BJ (cell line): ENCODE measurements at places on chromosomes 4 and X.

DNA sequence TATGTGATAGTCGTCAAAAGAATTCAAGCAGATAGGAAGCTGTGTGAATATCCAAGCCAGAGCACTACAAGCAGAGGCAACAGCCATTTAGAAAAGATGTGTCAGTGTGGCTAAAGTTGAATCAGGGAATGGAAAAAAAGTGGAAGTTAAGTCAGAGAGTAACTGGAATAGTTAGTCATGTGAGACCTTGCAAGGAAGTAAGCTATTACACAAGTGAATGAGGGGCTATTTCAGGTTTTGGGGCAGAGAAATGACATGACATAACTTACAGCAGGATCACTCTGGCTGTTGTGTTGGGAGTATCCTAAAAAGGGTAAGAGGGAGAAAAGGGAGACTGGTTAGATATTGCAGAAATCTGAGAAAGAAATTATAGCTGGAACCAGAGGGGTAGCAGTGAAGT is 236.6 kb upstream of the PCDH18 start:
- DNase-seq = no peak

GRCh38 chr4:185993328-185993973 is 75.5 kb upstream of the TLR3 start:
- no peak for DNase-seq

DNA sequence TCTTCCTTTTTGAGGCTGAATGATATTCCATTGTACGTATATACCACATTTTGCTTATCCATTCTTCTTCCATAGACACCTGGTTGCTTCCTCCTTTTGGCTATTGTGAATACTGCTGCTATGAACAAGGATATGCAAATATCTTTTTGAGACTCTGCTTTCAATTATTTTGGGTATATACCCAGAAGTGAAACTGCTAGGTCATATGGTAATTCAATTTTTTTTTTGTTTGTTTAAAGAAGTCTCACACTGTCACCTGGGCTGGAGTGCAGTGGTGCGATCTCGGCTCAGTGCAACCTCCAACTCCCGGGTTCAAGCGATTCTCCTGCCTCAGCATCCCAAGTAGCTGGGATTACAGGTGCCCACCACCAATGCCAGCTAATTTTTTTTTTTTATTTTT is 75.3 kb downstream of the METTL14 start:
- no peak for DNase-seq

- no peak for DNase-seq
Observed at GRCh38 chr4:111046811-111047210, 423.9 kb upstream of the PITX2 start.

DNA sequence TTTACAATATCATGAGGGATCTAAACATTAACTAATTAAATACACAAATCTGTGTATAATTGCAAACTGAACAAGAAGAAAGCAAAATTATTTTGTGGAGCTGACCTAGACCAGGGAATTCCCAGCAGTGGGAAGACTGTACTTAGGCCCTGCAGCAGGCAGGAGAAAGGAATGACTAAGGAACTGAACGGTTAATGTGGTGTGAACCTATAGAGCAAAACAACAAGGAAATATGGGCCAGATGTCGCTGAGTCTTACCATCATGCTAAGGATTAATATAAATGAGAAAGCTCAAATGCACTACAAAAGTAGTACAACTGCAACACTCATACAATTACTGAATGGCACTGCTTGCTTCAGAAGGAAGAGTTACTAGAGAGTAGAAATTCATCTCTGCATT is 120.3 kb upstream of the ATXN3L start:
- no peak for DNase-seq

DNA sequence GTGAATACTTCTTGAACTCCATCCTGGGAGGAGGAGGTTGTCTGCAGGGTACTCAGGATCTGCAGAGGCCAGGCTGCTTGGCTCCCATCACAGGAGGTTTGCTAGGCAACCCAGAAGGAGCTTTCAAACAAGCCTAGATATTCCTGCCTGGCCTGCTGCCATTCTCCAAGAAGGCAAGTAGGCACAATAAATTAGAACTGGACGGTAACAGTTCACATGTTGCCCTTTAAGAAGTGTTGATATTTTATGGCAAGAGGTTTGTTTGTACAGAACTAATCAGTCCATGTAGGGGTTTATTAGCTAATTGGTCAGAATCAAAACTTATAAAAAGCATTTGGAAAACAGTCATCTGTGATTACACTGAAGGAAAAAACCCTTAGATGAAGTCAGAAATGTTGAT is 39.3 kb downstream of the SYNPO2 start:
- no peak for DNase-seq

DNA sequence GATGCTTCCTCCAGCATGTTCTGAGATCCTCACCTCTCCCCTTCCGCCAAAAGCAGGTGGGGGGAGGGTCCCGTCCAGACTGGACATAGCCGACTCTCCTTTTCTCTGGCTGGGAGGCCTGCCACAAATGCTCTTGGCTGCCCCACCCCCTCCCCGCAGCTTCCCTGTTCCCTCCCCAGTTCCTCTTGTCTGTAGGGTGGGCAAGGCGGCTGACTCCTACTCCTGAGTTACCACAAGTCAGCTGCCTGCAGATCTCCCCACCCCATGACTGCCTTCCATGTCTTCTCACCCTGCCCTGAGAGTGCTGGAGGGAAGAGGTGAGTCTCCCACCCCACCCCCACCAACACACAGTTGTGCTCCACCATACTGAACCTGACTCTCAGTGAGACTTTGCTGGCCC is 2.9 kb downstream of the ATP6AP1 start:
- no peak for DNase-seq

DNA sequence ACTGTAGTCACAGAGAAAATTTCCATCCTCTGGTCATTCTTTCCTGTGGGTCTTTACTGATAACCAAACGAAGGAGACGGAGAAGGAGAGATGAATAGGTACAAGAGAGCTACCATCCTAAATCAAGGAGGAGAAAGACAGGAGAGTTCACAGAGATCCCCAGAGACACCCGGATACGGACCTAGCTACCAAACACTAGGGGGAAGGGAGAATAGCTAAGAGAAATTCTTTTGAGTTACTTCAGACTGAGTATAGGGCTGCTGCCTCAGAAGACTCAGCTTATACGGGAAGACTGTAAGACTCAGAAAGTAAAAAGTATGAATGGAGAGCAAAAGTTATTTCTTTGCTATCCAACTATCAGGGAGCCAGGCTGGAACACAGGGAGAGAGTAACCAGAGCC is 572.1 kb downstream of the C4orf33 start:
- no peak for DNase-seq

DNA sequence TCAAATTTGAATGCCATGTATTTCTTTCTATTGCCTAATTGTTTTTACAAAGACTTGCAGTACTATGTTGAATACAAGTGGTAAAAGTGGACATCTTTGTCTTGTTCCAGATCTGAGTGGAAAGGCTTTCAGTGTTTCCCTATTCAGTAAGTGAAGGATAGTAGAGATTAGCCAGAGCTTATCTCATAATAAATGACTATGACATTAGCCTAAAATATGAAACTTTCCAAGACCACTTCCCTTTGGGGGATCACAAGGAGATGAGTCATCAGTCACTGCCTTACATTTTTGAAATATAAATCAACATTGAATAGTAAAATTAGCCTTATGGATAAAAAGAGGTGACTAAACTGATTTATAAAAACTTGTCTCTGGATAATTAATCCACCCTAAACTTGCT is 554.1 kb upstream of the MAGEB2 start:
- no peak for DNase-seq

DNA sequence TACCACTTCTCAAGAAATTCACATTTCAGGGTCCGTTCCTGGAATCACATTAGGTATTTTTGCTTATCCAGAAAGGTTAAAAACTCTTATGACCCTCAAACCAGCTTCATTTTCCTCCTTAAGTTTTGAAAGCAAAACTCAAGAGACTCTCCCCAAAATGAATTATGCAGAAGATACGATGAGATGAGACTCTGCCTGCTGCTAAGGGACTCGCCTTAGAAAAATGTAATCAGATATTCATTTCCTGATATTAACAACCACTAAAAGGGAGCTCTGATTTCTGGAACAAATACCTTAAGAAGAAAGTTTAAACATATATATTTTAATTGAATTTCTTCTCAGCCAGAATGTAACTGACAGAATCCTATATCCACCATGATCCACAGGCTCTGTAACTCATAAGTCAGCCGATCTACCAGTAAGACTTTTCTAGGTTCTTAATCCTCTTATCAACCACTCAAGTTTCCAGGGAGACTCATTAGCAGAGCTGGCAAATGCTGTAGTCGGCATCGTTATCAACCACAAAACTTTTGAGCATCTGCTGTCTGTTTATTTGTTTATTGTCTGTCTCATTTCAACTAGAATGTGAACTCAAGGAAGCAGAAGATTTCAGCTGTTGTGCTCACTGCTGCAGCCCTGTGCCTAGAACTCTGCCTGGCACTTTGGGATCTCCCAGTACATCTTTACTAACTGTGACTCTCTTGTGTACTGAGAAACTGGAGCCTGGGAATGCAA is 112.5 kb downstream of the LDB2 start:
- DNase-seq = peak; percentile 44
